A549 (cell line): ENCODE measurements at places on chromosomes 5 and 9.

DNA sequence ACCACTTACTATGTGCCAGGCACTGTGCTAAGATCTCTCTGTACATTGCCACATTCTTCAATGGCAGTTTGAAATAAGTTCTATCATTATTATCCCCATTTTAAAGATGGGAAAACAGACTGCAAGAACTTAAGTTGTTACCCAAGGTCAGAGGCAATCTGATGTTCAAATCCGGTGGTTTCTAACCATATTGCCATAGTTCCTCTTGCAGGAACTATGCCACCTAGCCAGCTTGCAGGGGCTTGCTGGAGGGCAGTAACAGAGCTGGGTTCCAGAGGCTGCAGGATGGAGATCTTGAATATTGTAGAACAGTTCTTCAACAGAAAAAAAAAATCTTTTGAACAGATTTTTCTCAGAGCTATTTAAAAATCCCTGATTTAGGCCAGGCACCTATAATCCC lies 71.8 kb upstream of the TNFAIP8 start:
- no peak for DNase-seq

- no peak for DNase-seq
Observed at GRCh38 chr5:31942546-31942945, 231.6 kb downstream of the GOLPH3 start.

DNA sequence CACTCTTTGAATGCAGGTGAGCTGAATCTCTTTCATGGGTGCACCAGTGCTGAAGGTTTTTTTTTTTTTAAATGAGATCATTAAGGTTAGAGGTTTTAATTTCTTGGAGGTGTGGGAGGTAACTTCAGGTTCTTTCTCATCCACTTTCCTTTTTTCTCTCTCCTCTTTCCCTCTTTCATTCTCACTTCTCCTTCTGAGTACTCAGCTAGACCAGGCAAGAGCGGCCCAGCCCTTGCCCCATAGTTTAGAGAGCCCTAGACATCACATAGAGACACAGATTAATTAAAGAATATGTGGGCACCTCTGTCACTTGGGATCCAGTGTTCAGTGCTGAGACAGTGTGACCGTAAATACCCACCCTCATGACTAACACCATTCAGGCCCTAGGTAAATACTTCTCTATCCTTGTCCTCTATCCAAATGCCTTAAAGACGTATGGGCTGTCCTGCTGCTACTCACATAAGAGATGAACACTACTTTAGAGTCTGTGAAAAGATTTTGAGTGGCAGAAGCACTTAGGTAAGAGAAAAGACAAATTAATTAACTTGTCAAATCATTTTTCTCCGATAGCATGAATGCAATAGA lies 174.1 kb downstream of the TLE4 start:
- no peak for DNase-seq

DNA sequence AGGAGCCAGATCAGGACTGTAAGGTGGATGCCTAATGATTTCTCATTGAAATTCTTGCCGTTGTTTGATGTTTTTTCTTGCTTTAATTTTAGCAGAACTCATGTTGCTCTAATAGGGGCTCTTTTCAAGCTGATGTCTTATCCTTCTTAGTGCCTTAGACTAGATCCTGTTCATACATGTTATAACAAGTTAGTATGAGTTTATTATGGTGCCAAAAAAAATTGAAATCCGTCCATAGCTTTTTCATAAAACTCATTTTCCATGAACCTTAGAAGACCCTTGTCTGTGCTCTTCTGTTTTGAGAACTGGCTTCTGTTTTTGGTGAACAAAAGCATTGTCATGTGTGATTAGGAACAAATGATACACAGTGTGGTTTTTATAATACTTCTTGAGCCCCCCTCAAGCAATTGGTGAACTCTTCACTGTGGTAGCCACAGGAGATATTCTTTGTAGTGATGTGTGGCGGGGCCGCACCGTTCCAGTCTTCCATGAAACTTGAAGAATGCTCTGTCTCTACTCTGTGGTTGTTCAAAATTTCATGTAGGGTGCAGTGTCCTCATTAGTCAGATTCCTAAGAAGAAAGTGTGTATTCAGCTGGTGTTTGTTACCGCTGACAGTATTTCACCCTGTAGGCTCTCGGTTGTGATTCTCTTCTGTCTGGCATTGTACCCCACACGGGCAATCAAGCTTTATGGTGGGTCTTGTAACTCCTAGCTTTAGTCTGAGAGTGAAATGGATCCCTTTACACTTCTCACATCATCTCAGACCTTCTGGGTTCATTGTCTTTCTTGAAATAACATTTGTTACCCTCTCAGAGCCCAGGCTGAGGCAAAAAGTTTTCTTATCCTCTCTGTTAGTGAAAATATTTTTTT lies 10.7 kb downstream of the OTULIN start:
- no peak for DNase-seq

- DNase-seq = no peak
Observed at GRCh38 chr5:179345433-179346321, at the start of gene ADAMTS2. Gene ADAMTS2 (minus strand): TSS chr5:179345461. CDS start chr5:179345328, 133 bp downstream.

- no peak for DNase-seq
Observed at GRCh38 chr5:90170261-90170660, 239.3 kb downstream of the CETN3 start.

- peak; percentile 88 for DNase-seq
Observed at GRCh38 chr5:5135957-5136676, 4.0 kb upstream of the ADAMTS16 start.

- no peak for DNase-seq
Observed at GRCh38 chr5:75507841-75508240, 3.6 kb downstream of the CERT1 start.

GRCh38 chr5:39650008-39650762 lies 225.4 kb upstream of the DAB2 start:
- DNase-seq = no peak

DNA sequence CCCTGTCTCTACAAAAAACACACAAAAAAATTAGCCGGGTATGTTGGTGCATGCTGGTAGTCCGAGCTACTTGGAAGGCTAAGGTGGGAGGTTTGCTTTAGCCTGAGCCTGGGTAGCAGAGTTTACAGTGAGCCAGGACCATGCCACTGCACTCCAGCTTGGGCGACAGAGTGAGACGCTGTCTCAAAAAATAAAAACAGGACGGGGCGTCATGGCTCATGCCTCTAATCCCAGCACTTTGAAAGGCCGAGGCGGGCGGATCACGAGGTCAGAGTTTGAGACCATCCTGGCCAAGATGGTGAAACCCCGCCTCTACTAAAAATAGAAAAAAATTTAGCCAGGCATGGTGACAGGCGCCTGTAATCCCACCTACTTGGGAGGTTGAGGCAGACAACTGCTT lies 40.3 kb downstream of the UBE2D2 start:
- no peak for DNase-seq

GRCh38 chr9:35871545-35871944 lies 1.3 kb upstream of the OR13J1 start:
- DNase-seq = no peak

DNA sequence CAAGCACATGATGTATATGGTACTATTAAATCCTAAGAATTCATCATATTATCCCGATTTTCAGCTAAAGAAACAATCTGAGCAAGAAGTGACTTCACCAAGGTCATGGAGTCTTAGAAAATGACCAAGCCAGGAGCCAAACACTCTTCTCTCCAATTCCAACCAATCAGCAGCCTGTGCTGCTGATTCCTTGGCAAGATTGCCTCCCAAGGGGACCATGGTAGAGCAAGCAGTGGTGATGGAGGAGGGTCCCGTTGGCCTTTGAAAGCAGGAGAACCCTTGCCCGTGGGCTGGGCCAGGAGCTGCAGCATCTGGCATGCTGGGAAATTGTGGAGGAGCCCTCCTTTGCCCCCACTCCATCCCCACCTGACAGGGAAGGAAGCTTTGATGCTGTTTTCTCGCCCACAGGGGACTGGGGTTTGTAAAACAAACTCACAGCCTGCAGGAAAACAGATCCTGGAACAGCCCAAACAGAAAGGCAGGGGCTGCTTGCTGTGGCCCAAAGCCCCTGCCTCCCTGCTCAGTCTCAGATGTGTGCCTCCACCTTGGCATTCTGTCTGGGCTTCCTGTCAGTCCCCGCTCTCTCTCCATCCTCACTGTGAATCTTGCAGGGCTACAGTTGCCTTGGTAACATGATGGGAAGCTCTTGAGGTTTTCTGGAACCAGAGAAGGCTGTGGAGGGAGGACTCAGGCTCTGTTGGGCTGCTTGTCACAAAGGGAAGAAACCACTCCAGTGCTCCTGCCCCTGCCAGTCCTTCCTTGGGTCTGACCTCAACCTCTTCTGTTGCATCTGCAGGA lies 70.8 kb upstream of the HSPA9 start:
- no peak for DNase-seq

GRCh38 chr5:107437154-107437553 lies 233.6 kb downstream of the EFNA5 start:
- DNase-seq = no peak

DNA sequence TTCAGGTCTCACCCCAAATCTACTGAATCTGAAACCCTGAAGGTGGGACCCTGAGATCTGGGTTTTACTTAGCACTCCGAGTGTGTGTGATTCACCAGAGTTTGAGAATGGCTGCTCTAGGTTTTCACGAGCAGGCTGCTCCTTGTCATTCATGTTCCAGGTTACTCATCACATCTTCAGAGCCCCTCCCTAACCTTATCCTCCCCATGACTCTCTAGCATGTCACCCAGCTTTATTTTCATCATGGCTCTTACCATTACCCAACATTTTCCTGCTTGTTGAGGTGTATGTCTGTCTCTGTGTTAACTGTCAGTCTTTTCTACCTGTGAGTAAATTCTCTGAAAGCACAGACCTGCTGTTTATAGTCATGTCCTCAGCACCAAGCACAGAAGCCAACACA lies 319.2 kb downstream of the NSG2 start:
- DNase-seq = no peak

DNA sequence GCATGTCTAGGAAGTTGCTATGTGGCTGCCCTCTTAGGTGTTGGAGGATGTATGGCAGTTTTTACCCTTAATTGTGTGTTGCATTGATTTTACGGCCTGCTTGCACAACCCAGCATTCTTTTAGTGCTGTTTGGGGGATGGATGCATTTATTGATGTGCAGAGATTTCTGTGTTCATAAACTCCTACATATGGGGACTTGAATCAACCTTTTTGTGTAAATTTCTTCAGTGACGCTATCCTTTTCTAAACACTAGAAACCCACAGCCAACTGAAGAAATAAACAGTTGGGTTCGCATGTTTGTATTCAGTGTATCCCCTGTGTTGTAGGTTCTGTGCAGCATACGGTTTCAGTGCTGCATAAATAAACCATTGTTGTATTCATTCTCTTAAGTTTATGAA lies 263.7 kb downstream of the RASEF start:
- no peak for DNase-seq

DNA sequence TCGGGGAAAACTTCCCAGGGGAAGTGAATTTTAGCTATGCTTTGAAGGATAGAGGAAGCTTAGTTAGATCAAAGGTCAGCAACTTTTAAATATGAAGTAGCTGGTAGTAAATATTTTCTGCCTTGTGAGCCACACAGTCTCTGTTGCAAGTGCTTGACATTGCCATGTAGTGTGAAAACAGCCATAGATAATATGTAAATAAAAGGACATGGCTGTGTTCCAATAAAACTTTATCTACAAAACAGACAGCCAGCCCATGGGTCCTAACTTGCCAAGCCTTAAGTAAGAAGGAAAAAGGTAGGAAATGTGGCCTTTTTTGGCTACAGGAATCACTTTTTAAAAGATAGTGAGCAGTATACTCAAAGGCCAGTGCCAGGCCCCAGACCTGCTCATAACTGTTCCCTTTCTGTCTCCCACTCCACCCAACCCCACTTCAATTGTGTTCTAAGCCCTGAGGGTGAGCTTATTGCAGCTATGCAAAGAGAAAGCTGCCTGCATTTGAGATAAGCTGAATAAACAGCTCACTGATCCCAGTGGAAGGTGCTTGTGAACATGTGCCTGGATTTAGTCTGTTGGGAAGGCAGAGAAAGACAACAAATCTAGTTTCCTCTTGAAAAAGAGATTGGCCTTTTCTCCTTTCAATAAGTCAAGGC lies 113.0 kb upstream of the TRIM32 start:
- DNase-seq = no peak

GRCh38 chr9:110784309-110784708 lies 115.7 kb downstream of the MUSK start:
- DNase-seq = no peak

- DNase-seq = no peak
Observed at GRCh38 chr5:89044674-89045200, 161.8 kb upstream of the MEF2C start.

DNA sequence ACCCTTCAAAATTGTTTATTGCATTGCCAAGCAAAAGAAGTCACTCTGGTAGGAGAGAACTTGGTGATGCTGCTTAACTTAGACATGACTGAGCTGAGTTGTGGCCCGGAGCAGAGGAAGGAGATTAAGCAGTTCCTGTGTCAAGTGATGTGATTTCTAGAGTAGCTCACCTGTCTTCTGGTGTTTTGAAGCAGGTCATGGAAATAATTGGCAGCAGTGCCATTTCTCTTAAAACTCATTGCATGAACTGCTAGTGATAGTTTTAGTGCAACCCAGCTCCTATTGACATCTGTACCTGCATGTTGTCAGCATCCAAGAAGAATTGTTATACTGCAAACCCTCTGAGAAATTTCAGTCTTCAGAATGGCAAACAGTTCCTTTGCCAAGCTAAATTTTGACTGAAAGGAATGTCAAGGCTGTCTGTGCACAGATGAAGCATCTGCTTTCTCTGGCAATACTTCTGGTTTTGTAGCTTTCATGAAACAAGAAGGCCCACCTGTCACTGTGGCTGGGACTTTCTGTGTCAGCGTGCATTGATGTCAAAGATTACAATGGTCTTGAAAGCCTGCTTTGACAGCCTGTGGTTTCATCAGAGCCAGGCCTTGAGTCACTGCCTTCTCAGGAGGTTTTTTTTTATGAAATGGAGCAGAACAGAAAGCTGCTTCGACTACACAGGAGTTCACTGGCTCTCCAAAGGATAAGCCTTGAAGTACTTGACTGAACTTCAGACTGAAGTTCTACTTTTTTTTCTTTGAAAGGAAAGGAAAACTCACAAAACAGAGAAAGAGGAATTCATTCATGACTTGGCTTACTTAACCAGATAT lies 90.6 kb downstream of the RALGPS1 start:
- no peak for DNase-seq

DNA sequence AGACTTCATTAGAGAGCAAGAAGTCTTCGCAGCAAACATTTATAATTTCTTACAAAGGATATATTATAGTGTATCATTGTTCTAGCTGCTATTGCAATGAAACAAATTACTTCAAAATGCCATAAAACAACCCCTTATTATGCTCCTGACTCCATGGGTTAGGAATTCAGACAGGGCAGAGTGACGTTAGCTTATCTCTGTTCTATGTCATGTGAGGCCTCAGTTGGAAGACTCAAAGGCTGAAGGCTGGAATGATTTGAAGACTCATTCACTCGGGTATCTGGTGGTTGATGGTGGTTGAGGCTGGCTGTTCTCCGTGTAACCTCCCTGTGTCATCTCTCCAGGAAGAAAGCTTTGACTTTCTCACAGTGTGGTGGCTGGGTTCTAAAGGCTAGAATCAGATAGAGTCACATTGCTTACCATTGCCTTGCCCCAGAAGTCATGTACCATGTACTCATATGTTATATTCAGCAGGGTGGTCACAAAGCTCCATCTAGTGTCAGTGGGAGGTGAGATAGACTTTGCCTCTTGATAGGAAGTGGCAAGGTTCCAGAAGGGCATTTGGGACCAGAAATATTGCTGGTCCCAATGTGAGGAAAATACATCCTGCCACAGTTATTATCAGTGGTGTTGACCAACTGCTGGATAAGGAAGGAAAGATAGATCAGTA lies 226.9 kb downstream of the TMEM38B start:
- no peak for DNase-seq
